ENCODE measurements at places on chromosomes 3 and 15.

DNA sequence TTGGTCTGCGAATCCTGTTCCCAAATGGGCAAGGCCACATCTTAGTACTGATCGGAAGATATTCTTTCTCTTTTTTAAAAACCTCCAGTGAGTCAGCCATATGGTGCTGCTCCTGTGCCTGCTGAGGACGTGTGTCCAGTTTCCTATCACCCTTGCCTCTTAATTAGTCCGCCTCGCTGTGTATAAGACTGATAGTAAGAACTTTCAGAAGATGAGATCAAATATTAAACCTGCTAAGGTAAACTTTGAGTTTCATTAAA, 612 bp downstream of the UBA5 start:
- no peak for DNase-seq

GRCh38 chr3:61730056-61730455, 168.7 kb downstream of the PTPRG start:
- no peak for DNase-seq

- no peak for DNase-seq
Measured at GRCh38 chr15:83285979-83286553, 1.6 kb upstream of the BNC1 start.

DNA sequence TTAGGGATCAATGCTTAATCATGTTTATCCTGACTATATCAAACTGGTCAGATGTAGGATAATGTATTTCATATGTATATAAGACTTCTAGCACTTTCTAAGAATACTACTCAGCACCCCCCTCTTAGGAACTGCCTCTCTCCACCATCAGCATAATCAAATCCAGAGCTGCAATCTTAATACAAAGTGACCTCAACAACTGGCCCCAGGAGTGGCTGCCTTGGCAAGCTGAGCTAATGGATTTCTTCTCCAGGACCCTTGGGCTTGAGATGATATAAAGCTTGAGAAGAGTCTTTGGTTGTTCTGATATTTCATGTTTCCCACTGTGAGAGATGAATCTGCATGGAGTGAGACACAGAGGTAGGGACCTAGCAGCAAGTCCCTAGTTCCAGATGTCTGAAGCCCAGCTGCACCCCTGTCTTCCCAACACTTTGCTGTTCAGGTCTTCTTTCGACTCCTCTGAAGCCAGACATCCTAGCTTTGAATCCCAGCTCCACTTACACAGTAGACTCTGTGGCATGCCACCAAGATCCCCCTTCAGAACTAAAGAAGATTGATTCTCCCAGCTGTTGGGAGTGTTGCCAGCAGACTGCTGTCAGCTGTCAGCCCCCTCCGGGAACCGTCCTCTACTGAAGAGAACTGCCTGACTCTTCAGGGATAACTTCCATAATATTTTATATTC, 309.3 kb upstream of the UBE2E2 start:
- DNase-seq, result no peak

DNA sequence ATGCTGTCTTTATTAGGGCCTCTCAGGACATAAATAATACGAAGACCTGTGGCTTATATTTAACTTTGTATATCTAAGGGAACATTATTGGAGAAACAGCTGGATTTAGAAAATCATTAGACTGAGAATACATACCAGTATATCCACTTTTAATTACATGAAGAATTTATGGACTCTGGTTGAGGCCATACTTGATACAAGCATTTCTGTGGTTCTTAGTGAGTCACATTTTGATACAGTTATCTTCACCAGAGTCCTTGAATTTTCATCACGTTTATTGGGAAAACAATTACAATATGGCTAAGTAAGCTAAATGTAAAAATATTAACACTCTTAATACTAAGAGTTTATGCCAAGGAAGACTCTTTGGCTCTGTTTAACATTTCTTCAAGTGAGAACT, 9.9 kb downstream of the KIF23 start:
- DNase-seq, result no peak

GRCh38 chr15:52523647-52524046, 5.0 kb downstream of the MYO5A start:
- DNase-seq, result no peak

GRCh38 chr3:27456554-27456953, 27.6 kb downstream of the SLC4A7 start:
- no peak for DNase-seq

Data from cortex of kidney (tissue), 1 donor.